ENCODE measurements at places on chromosomes 11 and 22.

DNA sequence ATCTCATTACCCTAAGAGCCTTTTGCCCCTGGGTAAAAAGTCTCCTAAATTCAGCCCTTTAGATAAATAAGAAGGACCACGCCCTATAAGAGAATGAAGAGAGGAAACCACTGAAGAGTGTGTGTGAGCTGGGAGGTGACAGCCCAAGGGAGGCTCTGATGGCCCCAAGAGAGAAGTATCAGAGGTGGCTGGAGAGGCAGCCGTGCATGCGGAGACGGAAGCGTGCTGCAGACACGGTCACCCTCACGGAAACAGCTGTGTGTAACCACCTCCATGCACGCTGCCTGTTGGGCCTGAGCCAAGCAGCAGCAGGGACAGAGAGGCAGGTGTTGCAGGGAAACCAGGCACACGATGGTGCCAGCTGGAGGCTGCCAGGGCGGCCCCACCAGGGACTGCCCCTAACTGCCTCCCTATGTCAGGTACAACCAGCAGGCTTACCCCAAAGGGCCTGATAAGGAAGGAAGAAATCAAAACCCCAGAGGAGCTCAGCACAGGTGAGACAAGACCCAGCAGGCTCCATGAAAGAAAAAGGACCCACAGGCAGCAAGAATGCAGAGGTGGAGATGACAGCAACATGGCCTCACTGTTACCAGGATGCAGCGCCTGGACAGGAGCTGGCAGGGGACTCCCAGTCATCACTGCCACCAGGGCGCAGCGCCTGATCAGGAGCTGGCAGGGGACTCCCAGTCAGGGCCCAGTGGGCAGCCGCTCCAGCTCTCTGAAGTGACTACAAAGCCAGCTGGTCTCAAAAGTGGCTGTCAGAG is 7.8 kb downstream of the LARGE2 start:
- no peak for DNase-seq

GRCh38 chr11:121091492-121092152 is 9.4 kb upstream of the TECTA start:
- no peak for DNase-seq

- DNase-seq: no peak
Observed at GRCh38 chr11:5258543-5259262, 4.1 kb upstream of the HBG2 start.

- DNase-seq: no peak
Observed at GRCh38 chr11:2203440-2204259, 32.0 kb upstream of the TH start.

GRCh38 chr11:129041611-129042018 is 98.9 kb upstream of the TP53AIP1 start:
- DNase-seq: no peak
